ENCODE measurements at places on chromosomes 5 and 9.

DNA sequence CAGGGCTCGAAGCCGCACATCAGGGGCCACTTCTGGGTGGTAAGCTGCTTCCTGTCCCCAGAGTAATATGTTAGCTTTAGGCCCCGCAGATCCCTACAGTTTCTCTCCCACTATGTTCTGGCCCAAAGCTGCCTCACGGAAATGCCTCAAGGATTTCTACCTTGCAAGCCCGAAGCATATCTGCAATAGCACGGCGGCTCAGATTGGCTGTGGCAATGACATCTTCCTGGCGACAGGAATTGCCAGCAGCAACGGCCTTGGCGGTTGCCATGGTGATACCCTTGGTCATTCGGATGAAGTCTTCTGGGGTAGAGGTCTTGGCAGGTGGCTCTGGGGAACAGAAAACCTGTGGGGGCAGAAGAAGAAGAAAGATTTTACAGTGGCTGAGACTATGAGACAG is 10.3 kb upstream of the TPM2 start:
- H3K27me3 ChIP-seq, result no peaks in the 10 kb centered on the region
- H3K36me3 ChIP-seq, result peaks cover 88% of the 10 kb centered on the region
- H3K4me1 ChIP-seq, result peaks cover 50% of the 10 kb centered on the region
- H3K27ac ChIP-seq, result peak overlapping the region; percentile 99

- no peak overlapping the region for H3K4me3 ChIP-seq
- H3K36me3 ChIP-seq, result no peaks in the 10 kb centered on the region
- DNase-seq, result no peak
- H3K27me3 ChIP-seq, result no peaks in the 10 kb centered on the region
- H3K27ac ChIP-seq, result no peak overlapping the region
These were observed 766.1 kb downstream of the IRX1 start for GRCh38 chr5:4361753-4362152.

- peaks cover 19% of the 10 kb centered on the region for H3K4me1 ChIP-seq
- no peaks in the 10 kb centered on the region for H3K36me3 ChIP-seq
- H3K4me3 ChIP-seq, result no peak overlapping the region
These were observed 166.1 kb downstream of the MACROH2A1 start for GRCh38 chr5:135232958-135233357.

DNA sequence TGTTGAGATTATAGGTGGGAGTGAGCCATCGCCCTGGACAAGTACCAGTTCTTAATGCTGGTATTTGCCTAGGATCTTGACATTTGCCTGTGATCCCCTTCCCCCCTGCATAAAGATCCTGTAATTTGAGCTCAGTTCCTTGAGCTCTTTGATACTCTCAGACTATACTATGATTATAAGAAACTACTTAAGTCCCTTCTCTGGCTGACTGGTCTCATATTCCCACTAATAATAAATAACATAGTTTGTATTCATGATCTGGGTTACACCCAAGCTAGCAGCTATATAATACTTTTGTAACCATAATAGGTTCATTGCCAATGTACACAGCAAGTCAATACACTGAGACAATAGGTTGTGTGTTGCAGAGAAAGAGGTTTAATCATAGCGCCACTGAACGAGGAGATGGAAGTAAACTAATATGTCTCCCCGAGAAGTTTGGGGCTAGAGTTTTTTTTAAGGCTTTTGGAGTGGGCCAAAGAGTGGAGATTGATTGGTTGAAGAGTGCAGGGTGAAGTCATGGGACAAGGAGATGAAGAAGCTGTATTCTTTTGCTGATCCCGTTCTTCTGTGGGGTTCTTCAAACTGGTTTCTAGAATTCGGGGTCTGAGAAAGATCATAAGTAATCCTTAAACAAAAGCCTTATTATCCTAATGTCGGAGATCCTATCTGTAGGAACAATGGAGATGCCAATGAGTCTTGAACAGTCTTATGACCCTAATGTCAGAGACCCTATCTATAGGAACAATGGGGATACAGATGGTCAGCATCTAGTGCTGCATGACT is 20.7 kb upstream of the SHOC1 start:
- H3K4me1 ChIP-seq, result no peaks in the 10 kb centered on the region
- H3K4me3 ChIP-seq, result no peak overlapping the region
- H3K27me3 ChIP-seq, result no peaks in the 10 kb centered on the region
- no peaks in the 10 kb centered on the region for H3K36me3 ChIP-seq

DNA sequence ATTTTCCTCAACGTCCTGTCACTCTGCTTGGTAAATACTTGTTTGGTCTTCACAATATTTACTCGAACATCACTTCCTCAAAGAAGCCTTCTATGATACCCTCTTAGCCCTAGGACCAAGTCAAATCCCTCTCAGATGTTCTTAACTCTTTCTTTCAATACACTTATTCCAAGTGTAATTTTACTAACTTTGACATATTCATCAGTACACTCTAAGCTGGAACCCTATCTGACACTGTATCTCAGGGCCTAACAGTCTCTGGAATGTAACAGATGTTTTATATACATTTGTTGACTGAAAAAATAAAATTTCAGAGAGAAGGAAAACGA is 19.6 kb downstream of the SIL1 start:
- H3K4me1 ChIP-seq, result peaks cover 53% of the 10 kb centered on the region
- H3K36me3 ChIP-seq, result no peaks in the 10 kb centered on the region
- no peaks in the 10 kb centered on the region for H3K27me3 ChIP-seq
- H3K4me3 ChIP-seq, result no peak overlapping the region
- peak overlapping the region; percentile 66 for H3K27ac ChIP-seq

GRCh38 chr9:37038302-37038942 is 4.4 kb upstream of the PAX5 start:
- H3K4me3 ChIP-seq, result peak overlapping the region; percentile 75
- H3K36me3 ChIP-seq, result no peaks in the 10 kb centered on the region
- no peak overlapping the region for H3K27ac ChIP-seq

DNA sequence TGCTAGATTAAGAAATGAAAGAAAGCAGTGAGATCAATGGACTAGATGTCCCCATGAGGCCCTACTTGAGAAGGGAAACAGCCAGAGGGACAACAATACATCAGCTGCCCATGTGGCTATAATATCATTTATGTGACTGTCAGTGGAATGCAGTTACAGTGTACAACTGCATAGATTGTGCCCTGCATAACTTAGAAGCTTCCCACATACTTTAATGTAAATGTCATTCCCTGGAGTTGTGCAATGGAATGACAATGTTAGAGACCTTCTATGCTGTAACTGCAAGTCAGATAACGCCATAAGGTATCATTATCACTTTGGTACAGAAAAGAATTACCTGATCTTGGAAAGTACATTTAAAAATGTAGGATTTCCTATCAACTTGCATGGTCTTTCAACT is 67.4 kb downstream of the FBN2 start:
- H3K4me1 ChIP-seq, result no peaks in the 10 kb centered on the region
- no peaks in the 10 kb centered on the region for H3K36me3 ChIP-seq
- no peak for DNase-seq
- H3K27ac ChIP-seq, result no peak overlapping the region

DNA sequence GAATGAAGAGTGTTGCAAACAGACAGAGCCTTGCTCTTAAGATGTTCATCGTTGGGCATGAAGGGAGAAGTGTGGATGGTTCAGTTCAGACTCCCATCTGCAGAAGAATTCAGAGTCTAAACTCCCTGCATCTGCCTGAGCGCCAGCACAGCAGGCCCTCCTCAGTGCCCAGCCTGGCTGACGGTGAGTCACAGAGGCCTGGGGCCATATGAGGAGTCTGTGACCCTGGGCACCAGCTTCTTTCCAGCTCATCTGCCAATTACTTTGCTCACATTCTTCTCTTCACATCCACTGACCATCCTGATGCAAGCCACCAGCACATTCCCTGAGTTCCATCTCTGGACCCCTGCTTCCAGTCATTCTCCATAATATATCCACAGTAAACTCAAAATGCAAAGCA is 401.1 kb upstream of the TRPC7 start:
- no peak overlapping the region for H3K4me3 ChIP-seq
- no peak overlapping the region for H3K27ac ChIP-seq
- H3K36me3 ChIP-seq, result no peaks in the 10 kb centered on the region
- no peaks in the 10 kb centered on the region for H3K4me1 ChIP-seq

DNA sequence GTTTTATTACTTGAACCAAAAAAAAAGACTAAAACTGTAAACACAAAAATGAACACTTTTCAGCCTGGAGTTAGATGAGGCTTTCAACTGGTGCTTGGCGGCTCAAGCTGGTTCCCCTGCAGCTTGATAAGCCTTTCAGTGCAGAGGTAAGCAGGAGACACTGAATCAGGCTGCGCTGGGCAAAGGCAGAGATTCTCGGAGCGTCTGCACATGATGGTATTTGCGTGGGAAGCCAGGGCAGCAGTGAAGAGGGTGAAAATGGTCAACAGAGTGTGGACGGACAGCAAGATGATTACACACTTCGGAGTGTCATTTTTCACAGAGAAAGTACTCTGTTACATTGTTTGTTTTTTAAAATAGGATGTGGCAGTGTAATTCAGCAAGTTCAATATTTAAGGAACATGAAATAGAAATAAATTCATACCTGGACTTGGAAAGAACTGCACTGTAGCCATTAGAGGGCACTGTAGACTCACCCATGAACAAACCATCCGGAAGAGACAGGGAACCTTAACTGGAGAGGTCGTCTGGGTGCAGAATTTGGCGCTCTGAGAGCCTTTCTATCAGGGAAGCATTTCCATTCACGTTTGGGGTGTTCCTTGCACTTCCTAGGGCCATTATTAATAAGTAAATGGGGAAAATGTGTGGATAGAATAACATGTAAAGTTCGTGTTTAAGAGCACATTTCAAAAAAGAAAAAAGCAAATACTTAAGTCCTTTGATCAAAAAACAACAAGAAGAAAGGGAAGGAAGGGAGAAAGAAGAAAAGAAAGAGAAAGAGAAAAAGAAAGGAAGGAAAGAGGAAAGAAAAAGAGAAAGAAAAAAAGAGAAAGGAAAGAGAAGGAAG is 69.8 kb downstream of the ICE1 start:
- peaks cover 8% of the 10 kb centered on the region for H3K4me1 ChIP-seq
- no peaks in the 10 kb centered on the region for H3K27me3 ChIP-seq
- H3K27ac ChIP-seq, result no peak overlapping the region
- no peaks in the 10 kb centered on the region for H3K36me3 ChIP-seq
- H3K4me3 ChIP-seq, result no peak overlapping the region
- no peak for DNase-seq

Data from thoracic aorta (tissue), 2 donors.